HCT116 (cell line): ENCODE measurements at places on chromosomes 12 and 14. TPM values are rescaled to one million over a fixed set of nuclear protein-coding genes. Genes with fewer than 3 reads are reported as not detected.

The RIPK3 gene
- not detected for total RNA-seq

- no peak overlapping the region for H3K27ac ChIP-seq
- no peaks in the 10 kb centered on the region for H3K4me1 ChIP-seq
Measured at GRCh38 chr12:40098406-40099145, 7.3 kb downstream of the SLC2A13 start.

- no peak overlapping the region for H3K4me3 ChIP-seq
- no peaks in the 10 kb centered on the region for H3K27me3 ChIP-seq
- no peak overlapping the region for H3K27ac ChIP-seq
- no peaks in the 10 kb centered on the region for H3K36me3 ChIP-seq
- no peak for DNase-seq
Measured at GRCh38 chr12:122009741-122010140, 11.9 kb upstream of the BCL7A start.

The MIA2 gene
- 31.1 TPM for total RNA-seq

The MVK gene
- 17.3 TPM for total RNA-seq

- no peaks in the 10 kb centered on the region for H3K36me3 ChIP-seq
- no peak overlapping the region for H3K4me3 ChIP-seq
- H3K4me1 ChIP-seq, result no peaks in the 10 kb centered on the region
- DNase-seq, result no peak
- no peaks in the 10 kb centered on the region for H3K27me3 ChIP-seq
Measured at GRCh38 chr12:90575995-90576394, 379.0 kb downstream of the CCER1 start.

GRCh38 chr14:103890821-103891666, 37.2 kb upstream of the TDRD9 start:
- peaks cover 53% of the 10 kb centered on the region for H3K4me1 ChIP-seq
- DNase-seq, result no peak
- no peak overlapping the region for H3K4me3 ChIP-seq
- no peaks in the 10 kb centered on the region for H3K27me3 ChIP-seq
- H3K27ac ChIP-seq, result no peak overlapping the region
- no peaks in the 10 kb centered on the region for H3K36me3 ChIP-seq
